Anterior cingulate cortex (tissue), 58 donors: ENCODE measurements at places on chromosomes 7 and 10.

DNA sequence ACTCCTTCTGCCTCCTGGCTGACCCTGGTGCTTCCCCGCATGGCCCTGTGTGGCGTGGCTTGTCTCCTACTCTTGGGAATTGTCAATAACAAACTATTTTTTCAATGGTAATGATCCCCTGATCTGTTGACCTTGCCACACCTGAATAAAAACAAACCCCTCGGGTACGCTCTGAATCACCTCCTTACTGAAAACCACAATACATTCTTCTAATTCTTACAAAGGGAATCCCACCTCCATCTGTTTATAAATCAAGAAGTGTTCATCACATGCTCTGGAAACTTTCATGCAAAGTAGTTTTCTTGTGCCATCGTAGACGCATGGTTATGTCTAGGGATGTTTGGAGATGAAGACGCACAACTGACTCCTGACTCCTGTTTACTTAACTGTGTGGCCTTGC is 245.8 kb downstream of the FRMD4A start:
- no peak for DNase-seq

- no peak for DNase-seq
These were observed 241.5 kb downstream of the AUTS2 start for GRCh38 chr7:69839782-69840181.

DNA sequence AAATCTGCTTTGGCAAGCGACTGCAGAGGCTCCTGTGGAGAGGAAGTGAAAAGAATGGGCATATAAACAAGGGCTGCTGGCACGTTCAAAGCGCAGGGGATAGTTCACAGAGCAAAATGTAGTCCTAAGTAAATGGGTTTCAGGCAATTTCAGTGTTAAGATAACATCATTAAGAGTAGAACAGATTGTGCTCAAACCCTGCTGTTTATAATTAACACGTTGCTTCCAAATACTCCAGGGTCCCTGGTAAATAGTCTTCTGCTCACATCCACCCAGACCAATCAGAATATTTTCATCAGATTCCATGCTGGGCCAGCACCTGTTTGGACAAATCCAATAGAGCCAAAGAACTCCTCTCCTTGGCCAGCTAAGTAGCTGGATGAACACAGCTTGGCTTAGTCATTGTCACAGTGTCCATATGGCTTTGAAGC is 81.4 kb downstream of the ORC5 start:
- DNase-seq: no peak

- DNase-seq: no peak
These were observed 667.1 kb downstream of the INHBA start for GRCh38 chr7:41035794-41036193.

DNA sequence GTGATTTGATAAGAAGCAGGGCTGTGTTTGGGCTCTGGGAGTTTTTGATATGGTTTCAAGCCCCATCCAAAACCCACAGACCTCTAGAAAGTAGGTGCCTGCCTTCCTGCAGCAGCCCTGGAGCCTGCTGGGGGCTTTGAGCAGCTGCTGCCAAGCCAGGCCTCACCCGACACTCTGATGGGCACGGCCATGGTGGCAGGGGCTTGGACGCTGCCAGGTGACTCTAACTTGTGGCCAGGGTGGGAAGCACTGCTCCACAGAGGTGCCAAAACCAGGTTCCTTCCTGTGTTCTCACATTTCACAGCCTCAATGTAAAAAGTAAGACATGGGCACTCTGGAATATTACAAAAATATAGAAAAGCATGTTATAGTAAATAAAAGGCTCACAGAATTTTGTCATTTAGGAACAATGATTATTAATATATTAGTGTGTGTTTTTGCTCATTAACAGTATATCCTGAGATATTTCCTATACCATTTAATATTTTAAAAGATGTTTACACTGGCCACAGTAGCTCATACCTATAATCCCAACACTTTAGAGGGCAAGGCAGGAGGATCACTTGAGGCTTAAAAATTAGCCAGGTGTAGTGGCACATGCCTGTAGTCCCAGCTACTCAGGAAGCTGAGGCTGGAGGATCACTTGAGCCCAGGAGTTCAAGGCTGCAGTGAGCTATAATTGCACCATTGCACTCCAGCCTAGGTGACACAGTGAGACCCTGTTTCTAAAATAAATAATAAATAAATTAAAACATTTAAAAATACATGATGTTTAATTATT is 95.1 kb downstream of the EGFR start:
- DNase-seq: no peak

DNA sequence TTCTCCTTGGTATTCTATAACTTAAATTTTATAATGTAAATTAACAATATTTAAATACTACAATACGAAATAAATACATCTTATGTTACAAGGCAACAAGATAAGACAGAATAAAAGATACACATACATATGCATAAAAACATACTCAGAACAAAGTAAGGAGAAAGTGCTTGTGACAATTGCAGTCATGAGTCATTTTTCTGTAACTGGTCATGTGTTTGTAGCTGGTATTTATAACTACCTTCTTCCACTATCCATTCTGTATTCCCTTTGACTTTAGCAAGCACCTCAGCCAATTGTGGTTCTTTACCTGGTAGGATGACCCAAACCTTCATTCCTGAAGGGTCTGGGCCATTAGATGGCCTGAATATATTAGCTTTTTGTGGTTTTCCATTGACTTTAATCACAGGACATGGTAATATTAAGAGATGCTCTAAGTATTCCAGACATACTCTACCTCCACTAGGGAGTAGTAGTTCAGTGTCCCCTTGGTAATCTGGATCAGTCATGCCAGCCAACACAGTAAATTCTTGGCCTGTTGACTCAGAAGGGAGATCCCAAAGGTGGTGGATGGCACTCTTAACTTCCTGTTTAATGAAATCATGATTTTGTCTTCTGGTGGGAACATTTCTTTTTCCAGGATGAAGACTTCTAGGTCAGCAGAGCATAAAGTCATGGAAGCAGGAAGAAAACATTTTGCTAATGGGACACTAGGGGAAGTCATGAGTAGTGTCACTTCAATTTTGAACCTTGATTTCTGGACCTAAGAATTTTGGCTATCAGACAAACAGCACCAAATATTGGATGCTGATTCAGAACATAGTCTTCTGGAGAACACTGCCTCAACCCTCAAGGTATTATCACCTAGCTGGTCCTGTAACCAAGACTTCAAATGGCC is 733.7 kb upstream of the IGFBP3 start:
- no peak for DNase-seq

- DNase-seq: no peak
These were observed 91.8 kb downstream of the ZMYND11 start for GRCh38 chr10:227014-227413.

DNA sequence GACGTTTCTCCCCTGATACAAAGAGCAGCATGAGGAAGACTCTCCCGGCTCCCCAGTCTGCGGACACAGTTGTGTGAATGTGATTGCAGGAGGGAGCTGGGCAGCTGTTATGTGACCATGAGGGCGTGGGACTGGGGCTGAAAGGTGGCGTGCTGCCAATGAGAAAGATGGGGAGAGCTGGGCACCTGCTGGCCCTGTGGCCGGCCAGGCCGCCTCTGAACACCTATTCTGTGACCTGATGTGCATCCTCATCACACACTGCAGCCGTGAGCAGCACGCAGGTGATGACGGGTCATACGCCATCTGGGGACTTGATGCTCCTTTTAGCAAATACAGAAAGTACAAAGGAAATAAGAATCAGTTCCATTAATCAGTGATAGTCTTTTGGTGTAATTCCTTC is 86.9 kb downstream of the MGMT start:
- DNase-seq: no peak

DNA sequence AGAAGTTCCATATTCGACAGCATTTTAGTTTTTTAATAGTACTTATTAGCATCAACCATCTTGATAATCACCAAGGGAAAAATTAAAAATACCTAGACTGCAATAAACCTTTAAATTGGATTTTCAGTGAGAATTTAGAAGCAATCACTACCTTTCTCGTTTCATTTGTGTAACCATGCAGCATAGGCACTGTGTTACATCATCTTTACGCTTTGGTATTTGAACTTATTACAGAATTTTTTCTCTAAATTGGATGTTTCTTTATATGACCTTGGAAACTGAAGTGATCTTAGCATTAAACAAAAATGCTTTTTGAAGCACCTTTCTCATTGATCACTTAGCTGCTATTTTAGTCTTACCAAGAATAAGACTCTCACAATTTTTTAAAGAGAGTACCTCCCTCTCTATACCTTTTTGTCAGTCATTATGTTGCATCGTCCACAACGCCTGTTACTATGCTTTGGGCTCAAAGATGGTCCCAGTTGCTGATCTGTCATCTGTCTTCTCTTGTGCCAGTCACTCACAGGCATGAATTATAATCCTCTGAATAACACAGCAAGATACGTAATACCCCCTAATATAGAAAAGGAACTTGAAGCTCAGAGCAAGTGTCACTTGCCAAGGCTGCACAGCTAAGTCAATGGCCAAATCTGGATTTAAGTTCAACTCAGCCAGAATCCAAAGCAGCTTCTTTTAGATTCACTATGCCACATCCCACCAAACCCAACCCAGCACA is 19.6 kb upstream of the ASCC1 start:
- DNase-seq: no peak

DNA sequence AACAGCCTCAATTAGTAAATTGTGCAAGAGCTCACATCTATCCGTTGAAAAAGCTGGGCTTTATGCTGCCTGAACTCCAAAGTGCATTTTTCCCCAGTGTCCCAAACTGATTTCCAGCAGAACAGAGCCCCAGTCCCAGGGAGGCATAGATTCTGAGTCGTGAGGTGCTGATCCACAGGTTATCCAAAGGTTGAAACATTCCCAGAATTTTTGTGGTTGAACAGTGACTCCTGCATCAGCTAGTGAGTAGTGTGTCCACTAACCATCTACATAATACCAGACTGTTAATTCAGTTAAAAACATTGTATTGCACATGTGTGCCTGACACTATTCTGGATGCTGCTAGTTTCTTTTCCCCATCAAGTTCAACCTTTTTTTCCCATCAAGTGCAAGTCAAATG is 761.5 kb downstream of the GATA3 start:
- DNase-seq: no peak

DNA sequence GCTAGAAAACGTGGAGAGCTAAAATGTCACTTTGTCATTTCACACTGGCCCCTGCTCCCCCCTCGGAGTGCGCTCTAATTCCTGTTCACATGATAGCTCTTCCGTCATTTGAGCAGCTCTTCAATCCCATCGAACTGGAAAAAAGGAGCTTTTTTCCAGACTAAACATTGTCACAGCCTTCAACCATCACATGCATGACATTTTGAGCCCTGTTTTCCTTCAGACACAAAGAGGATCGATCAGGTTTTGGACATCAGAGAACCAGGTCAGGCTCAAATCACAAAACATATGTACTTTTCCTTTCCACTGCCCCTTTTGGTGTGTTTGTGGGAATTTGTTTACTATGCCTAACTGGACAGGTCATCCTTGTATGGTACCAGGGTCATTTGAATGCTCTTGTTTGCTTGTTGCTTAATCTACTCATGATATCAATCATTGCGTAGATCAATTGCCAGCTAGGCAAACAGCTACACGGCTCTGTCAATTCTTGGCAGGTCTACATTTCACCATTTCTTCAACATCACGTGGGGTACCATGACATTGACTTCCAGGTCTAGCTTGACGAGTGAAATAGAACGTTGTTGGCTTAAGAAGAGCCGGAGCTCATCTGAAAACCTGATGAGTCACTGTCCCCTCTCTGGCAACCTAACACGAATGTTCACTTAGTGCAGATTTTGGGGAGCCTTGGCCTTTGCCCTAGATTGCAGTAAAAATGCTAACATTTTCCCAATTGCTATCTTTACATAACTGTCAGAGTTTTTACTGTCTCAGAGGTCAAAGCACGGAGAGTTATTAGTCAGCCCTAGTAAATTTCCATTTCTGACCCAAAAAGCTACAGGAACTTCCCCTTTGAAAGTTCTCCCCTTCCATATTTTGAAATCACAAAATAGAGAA is 87.3 kb downstream of the LYZL2 start:
- no peak for DNase-seq

GRCh38 chr10:30467651-30468338 is 33.8 kb downstream of the MAP3K8 start:
- no peak for DNase-seq

GRCh38 chr10:130040351-130040750 is 70.3 kb downstream of the C10orf143 start:
- no peak for DNase-seq

DNA sequence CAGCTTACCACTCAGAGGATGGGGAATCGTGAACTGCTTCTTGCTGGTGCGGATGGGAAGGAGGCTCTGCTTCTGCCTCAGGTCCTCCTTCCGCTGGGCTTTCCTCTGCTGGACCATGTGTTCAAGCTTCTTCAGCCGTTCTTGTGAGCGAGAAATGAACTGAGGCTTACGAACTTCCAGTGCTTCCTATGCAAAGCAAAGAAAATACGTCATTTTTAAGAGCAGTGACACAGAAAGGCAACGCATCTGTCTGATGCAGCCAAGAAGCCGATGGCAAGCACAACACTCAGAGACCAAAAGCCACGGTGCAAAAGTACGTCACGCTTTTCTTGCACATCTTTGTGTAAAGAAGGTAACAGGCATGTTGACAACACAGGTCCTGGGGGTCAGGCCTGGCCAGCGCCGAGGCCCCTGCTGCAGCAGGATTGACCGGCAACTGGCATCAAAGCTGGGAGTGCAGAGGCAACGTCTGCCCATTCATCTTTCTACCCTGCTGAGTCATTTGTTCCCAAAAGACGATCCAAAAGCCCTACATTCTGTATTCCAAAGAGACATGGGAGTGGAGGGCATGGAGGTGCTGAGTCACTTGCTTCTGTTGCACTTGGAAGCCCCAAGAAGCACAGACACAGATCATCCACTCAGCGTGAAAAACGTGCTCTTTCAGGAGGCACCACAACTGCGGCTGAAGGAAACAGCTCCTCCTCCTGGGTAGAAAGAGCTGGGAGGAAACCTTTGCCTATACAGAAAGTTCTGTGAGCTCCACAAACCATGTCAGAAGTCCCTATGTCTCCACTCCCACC is 71.0 kb upstream of the ADAM12 start:
- no peak for DNase-seq

DNA sequence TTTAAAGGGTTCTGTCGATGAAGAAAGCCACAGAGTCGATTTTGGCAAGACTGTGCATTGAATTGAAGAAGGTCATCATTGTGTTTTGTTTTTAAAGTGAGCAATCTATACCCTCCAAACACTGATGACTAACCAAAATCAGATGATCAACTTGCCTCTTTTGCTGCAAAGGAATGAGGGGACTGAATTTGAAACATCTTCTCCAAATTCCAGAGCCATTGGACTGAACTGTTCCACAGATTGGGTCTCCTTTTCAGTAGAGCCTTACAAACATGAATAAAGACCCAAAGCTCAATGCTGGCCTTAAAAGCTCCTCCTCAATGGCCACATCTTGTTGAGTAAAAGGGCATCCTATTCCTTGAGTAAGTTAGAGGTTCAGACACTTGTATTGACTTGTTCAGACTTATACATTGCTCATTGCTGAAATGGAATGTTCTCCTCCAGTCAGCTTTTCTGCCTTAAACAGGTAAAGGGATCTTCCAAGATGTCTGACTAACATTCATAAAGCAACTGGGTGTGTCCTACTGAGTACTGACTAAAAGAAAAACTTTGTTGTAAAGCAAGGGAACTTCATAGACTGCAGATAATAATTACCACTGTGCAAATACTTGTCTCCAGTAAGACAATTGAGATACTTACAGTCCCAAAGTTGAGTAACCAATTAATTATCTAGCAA is 630.6 kb downstream of the KCNMA1 start:
- DNase-seq: no peak
